ENCODE measurements at places on chromosomes 2 and 18.

DNA sequence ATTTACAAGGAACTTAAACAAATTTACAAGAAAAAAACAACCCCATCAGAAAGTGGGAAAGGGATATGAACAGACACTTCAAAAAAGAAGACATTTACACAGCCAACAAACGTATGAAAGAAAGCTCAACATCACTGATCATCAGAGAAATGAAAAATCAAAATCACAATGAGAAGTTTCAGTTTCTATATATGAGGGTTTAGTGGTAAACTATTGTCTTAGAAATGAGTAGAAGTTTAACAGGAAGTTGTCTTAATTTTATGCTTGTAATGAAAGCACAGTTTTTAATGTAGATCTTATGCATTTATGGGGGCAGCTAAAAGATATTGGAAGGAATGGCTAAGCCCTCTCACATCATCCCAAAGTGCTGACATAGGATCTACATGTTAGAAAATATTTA is 325.4 kb downstream of the ERBB4 start:
- no peak for DNase-seq

DNA sequence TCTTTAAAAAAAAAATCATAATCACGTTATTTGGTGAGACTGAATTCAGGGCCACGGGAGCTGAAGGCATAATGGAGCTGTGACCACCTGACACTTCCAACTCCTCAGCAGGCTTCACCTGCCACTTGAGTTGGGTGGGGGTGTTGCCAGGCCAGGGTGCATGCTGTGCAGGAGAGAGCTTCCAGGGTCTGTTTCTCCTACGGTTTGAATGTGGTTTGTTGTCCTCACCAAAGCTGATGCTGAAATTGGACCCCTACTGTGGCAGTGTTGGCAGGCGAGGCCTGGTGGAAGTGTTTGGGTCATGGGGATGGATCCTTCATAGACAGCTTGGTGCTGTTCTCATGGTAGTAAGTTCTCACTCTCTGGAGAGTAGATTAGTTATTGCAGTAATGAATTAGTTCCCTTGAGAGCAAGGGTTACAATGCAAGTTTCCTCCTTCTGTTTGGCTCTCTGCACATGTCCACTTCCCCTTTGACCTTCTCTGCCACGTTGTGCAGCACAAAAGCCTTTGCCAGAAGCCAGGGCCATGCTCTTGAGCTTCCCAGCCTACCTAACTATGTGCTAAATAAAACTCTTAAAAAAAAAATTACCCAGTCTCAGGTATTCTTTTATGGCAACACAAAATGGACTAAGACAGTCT is 38.3 kb upstream of the ANKRD44 start:
- DNase-seq = no peak

- DNase-seq = no peak
These were observed 309.4 kb downstream of the NBAS start for GRCh38 chr2:15251753-15252152.

- DNase-seq = no peak
These were observed 66.7 kb downstream of the PDE1A start for GRCh38 chr2:182359990-182360662.

- DNase-seq = no peak
These were observed 122.2 kb upstream of the CCDC195 start for GRCh38 chr2:224838335-224838734.

GRCh38 chr2:95057535-95058370 is 32.2 kb downstream of the MAL start:
- DNase-seq = no peak

- DNase-seq = no peak
These were observed 70.1 kb upstream of the BZW1 start for GRCh38 chr2:200741468-200742202.

GRCh38 chr2:240349133-240350005 is 86.1 kb upstream of the GPC1 start:
- no peak for DNase-seq

GRCh38 chr2:222976521-222977061 is 75.4 kb upstream of the KCNE4 start:
- DNase-seq = no peak

- DNase-seq = no peak
These were observed 37.2 kb downstream of the SLC40A1 start for GRCh38 chr2:189543367-189543766.

DNA sequence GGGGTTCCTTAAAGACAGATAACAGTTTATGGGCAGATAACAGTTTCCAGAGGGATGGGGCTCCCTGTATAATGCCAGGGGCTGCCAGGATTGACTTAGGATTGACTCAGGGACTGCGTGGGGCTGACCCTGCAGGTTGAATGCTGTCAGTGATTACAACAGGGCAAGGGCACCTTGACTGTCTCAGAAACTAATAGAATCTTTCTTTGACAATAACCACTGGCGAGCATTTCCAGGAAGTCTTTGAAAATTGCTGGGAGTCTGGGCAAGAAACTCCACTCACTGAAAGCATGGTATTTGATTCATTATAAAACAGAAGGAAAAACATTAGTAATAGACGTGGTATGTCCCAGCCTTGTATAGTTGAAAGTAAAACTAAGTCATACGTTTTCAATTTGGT is 101.0 kb downstream of the GPD2 start:
- no peak for DNase-seq

DNA sequence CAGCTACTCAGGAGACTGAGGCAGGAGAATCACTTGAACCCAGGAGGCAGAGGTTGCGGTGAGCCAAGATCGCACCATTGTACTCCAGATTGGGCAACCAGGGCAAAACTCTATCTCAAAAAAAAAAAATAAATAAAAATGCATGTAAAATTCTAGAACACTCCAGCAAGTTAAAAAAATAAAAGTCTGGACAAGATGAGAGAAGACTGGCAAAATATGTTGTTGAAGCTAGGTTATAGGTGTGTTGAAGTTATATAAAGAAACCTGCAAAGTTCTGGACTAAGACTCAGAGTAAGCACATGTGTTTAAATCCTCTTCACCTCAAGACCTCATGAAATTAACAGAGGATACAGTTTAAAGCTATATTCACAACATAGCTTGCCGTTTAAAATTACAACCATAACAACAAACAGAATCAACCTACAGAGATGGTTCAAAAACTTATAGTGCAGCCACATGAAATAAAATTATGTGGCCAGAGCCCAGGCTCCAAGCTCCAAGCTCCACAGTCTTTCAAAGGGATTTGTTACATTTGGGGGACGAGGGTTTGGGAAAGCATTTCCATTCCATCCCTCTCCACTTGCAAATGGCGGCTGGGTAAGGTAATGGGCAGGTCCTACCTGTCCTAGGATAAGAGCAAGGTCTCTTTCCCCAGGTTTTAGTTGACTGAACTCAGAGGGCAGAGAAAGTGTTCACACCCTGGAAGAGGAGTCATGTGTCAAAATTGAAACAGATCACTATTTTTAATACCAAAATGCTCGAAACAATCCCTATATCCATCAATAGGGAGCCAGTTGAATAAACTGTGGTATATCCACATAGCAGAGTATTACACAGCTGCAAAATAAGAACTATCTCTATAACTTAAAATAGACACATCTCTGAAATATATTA is 59.9 kb upstream of the MYCN start:
- DNase-seq = no peak

DNA sequence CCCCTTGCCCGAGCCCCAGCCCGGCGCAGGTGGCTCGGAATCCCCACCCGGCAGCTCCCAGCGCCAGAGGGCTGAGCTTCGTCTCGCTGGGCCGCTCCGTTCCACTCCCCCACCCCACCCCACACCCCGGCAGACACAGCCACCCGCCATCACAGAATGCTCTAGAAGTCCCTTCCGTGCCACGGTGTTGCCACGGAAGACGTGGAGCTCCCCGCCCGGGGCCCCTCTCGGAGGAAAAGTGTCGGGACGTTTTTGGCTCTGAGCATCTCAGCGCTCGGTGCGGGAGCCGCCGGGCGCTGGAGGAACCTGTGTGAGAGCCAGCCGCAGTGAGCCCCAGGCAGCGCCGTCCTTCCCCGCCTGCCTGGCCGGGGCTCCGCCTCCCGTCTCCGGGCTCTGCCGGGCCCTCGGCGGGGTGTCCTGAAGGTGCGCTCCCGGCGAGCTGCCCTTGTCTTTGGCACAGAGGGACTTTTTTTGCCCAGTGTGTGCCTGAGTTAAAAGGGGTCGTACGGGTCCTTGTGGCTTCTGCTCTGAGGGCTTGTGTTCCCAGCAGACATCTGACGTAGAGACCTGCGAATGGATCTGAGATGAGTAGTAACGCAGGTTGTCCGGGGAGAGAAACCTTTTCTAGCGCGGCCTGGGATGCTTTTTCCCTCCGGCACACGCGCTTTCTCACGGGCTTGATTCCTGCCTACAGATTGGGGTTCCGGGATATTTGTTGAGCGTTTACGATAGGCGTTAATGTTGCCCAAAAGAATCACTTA is 1.8 kb downstream of the ZCCHC2 start:
- no peak for DNase-seq

DNA sequence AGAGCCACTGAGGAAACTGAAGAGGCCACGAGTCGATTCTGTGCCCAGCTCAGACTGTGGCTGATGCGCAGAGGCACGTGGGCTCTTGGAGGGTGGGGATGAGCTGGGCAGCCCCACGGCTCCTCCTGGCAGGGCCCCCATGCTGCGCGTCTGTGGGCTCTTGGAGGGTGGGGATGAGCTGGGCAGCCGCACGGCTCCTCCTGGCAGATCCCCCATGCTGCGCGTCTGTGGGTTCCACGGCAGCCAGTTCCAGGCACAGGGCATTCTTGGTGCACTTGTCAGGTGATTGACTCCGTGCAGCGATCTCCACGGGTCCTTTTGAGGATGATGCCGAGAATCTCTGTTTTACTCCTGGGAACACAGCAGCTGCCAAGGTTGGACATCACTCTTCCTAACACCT is 138.1 kb upstream of the ZNF236 start:
- no peak for DNase-seq

GRCh38 chr2:207848545-207848928 is 78.8 kb upstream of the FZD5 start:
- no peak for DNase-seq

DNA sequence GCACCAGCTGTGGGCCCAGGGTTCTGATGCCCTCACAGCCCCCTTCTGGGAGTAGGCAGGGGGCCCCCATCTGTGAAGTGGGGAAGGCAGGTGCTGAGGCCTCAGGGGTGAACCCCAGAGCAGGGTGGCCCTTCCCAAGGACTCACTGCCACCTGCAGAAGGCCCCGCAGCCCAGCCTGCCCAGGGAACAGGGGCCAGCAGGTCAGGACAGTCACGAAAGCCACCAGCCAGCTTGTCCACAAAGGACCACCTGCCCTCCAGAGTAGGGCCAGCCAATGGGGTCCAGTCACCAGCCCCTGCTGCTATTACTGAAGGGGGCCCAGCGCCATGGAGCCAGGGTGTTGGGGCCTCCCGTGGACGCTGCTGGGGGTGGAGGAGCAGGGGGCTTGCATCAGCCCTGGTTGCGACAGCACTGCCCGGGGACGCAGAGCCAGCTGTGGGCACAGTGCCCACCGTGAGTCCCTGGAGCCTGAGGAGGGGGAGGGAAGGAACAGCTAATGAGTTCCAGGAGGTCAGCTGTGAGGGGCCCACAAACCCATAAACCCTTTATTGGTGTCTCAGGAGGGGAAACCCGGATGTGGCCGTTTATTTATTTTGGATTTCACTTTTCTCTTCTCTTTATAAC is 11.5 kb upstream of the SNED1 start:
- peak; percentile 80 for DNase-seq

DNA sequence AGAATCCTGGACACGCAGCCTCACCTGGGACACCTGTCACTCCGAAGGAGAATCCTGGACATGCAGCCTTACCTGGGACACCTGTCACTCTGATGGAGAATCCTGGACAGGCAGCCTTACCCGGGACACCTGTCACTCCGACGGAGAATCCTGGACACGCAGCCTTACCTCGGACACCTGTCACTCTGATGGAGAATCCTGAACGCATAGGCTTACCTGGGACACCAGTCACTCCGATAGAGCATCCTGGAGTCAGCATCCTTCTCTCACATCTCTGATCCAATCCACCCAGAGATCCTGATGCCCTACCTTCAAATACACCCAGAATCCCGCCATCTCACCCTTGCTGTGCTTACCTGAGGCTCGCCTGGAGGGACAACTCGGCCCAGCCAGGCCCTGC is 154.9 kb downstream of the NDUFA10 start:
- DNase-seq = no peak

DNA sequence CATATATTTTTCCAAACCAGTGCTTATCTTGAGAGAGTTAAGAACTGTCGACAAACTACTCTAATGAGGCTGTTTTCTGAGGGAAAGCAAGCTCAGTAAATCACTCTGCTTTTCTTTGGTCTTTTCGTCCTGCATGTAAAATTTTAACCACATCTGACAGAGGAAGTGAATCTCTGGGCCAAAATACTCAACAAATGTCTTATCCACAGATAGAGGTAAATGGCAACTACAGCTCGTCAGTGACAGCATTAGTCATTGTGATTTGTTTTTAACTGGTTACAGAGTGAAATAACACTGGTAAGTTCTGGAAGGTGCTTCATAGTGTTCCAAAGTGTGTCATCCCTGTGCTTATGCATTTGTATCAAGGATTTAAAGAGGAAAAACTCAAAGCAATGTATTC is 82.6 kb upstream of the SLC8A1 start:
- DNase-seq = no peak

GRCh38 chr2:641164-641871 is 35.9 kb downstream of the TMEM18 start:
- DNase-seq = no peak

GRCh38 chr2:37564356-37564755 is 107.1 kb downstream of the CDC42EP3 start:
- no peak for DNase-seq

DNA sequence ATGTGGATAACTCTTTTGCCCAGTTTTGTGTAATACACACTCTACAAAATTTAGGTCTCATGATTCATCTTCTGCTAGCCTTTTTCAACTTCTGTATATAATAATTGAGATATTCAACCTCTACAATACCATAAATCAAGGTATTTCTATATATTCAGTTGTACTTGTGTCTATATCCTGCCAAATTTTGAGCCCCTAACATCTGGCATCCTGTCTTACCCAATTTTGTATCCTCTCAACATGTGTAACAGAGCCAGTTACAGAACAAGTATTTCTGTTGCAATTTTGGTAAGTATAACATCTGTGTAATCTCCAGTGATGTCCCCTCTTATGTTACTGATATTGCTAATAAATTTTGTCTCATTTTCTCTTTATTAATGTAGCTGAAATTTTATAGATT is 145.8 kb downstream of the TRIB2 start:
- DNase-seq = no peak

- DNase-seq = no peak
These were observed 29.5 kb downstream of the RMC1 start for GRCh38 chr18:23532848-23533247.

DNA sequence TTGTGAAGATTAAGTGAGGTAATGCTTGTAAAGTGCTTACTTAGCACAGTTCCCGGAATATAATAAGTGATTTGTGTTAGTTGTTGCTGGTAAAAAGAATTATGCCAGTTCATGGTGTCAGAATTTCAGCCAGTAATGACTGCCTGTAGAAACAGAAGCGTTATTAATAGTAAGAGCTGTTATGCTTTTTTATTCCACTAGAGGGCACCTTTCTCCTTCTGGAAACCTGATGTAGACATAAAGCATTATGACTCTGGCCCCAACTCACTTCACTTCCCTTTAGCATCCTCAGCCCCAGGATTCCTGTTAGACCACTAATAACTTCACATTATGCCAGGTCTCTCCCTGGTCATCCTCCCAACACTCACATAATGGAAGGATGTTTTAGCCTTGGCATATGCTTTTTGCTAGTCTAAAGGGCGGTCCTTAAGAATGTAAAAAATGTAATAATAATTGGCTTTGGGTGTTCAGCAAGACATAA is 34.9 kb downstream of the C18orf54 start:
- peak; percentile 11 for DNase-seq

GRCh38 chr2:25972049-25972823 is 10.1 kb downstream of the KIF3C start:
- no peak for DNase-seq

GRCh38 chr2:159516241-159516758 is 100.0 kb downstream of the BAZ2B start:
- no peak for DNase-seq

GRCh38 chr18:80210312-80211083 is 36.8 kb downstream of the PARD6G start:
- no peak for DNase-seq

Measured in brain pericyte (primary cell).